ENCODE measurements at places on chromosomes 7 and 10. TPM values are rescaled to one million over a fixed set of nuclear protein-coding genes. Genes with fewer than 3 reads are reported as not detected.

The ENTPD7 gene
- 56.2 TPM for polyA plus RNA-seq

The CUX1 gene
- polyA plus RNA-seq = 72.9 TPM

The PHYHIPL gene
- 19.1 TPM for polyA plus RNA-seq

The AP3M1 gene
- 43.3 TPM for polyA plus RNA-seq

The CYP3A4 gene
- polyA plus RNA-seq = 14.3 TPM

The TLL2 gene
- 0.99 TPM for polyA plus RNA-seq

Measured in large intestine (tissue), 12 donors.